Progenitor cell of endocrine pancreas (in vitro differentiated cells): ENCODE measurements at places on chromosomes 16 and 17.

- DNase-seq, result no peak
These were observed 2.1 kb downstream of the CPPED1 start for GRCh38 chr16:12801511-12802042.

DNA sequence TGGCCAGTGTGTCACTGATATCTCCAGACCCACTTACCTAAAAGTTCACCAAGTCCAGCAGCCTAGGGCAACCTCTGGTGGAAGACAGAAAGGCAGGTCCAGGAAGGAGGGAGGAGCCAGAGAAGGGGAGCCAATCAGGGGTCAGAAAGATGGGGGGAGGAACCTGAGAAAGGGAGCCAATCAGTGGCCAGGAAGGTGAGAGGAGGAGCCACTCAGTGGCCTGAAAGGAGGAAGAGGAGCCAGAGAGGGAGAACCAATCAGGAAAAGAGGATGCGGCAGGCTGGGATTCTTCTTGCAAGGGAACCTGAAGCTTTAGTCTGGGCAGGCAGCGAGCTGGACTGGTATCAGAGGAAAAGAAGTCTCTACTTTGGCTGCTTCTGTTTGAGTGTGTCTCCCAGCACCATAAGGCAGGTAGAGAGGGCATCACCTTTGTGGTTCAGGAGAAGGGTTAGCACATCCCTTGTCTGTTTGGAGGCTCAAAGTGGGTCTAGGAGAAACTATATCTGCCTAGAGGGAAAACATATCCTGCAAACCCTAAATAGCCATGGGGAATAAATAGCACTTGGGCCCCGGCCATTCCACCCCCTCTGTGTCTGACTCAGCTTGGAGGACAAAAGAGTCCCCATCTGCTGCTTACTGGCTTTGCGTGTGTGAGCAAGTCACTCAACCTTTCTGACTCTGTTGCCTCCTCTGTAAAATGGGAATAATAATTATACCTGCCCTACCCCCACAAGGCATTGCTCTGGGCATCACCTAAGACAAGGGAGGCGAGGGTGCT lies 43.4 kb upstream of the CRHR1 start:
- no peak for DNase-seq

GRCh38 chr17:40981115-40981514 lies 3.0 kb downstream of the KRT40 start:
- DNase-seq, result no peak

DNA sequence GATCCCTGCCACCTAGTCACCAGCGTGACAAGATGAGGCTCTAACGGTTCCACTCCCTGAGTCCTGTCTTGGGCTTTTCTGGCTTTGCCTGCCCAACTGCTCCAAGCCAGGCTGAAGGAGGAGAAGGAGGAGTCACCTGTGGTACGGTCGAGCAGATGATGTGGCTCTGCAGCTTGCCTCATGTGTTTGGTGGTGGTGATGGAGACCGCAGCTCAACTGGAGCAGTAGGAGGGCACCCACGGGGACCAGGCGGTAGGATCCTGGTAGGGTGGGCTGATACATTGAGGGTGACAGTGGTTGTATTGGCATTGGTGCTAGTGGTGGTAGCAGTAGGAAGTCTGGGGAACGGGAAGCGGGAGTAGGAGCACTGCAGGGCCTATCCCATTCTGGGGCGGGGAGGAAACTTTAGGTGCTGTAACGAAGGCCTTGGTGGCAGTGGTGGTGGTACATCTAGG lies 202.8 kb upstream of the WSB1 start:
- DNase-seq, result no peak

- DNase-seq, result no peak
These were observed 106.2 kb upstream of the AXIN2 start for GRCh38 chr17:65667656-65668055.

DNA sequence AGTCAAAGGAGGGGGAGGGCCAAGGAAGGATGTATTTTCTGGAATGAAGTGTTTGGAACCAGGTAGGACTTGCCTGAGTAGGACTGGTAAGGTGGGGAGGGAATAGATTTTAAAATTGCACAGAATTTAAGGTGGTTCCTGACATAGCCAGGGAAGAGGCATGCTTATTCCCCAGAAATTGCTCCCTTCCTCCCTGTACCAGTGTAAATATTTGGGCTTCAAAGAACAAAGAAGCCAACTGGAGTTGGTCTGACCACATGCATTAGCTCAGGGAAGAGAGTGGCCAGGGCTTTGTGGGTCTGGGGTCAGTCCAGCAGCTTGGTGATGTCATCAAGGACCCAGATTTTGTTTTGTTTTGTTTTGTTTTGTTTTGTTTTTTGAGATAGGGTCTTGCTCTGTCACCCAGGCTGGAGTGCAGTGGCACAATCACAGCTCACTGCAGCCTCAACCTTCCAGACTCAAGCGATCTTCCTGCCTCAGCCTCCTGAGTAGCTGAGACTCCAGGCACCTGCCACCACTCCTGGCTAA lies 9.3 kb upstream of the MRTFB start:
- no peak for DNase-seq

GRCh38 chr17:9021158-9021991 lies at the start of gene NTN1:
Gene NTN1 (plus strand): TSS chr17:9021510. CDS start chr17:9022374, 864 bp downstream.
- DNase-seq, result peak; percentile 46

DNA sequence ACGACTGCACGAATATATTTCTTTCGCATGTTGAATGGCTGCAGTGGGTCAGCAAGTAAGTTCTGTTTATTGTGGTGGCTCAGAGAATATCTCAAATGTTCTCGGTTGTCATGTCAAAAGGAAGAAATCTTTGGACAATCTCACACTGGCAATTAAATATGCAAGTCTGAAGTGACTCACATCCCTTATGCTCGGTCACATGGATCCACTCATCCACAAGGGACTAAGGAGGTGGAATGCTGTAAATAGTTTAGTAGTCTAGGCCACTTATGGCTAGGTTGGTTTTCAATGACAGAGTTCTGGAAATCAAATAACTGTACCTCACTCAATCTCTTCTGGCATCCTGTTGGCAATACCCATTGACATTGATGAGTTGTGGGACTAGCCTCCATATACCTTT lies 33.0 kb upstream of the PMP22 start:
- no peak for DNase-seq

GRCh38 chr17:2937331-2938003 lies 125.9 kb downstream of the OR1D5 start:
- no peak for DNase-seq

DNA sequence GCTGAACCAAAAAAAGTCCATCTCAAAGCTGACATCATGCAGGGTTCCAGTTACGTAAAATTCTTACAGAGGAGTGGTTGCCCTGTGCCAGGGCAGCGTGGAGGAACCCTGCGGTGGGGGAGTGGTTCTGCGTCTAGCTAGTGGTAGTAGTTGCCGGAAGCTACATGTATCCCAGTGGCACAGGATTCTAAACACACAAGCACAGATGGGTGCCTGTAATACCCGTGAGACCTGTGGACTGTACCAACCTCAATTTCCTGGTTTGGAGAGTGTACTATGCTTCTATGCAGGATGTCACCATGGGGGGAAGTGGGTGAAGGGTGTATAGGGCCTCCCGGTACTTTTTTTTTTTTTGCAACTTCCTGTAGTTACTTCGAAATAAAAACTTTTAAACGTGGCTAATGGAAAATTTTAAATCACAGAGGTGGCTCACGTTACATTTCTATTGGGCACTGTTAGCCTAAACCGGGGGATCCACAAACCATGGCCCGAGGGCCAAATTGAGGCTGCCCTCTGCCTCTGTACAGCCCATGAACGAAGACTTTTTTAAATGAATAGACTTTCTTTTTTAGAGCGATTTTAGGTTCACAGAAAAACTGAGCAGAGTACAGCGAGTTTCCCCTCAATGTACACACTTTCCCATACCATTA lies 38.5 kb downstream of the TBC1D16 start:
- DNase-seq, result no peak

DNA sequence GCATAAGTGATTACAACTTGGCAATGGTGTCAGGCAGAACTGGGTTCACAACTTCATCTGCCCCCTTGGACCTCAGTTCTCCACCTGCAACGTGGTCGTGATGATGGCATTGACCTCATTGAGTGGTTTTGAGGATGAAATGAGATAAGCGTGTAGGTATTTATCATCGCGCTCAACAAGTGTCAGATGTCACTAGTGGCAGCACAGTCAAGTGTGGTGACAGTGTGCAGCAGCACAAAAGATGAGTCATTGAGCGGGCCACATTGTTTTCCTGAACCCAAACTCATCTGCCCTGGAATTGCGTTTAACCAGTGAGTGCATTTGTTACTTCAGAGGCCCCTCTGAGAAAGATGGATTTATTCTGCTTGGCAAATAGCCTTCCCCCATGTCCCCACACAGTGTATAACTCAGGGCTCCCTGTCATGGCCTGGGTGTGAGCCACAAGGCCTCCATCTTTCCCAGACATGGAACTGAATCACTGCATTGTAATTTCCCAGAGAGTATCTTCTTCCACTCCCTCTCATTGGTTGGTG lies 20.9 kb downstream of the IRX3 start:
- no peak for DNase-seq

- DNase-seq, result no peak
These were observed 8.7 kb downstream of the CLUAP1 start for GRCh38 chr16:3509470-3509928.

GRCh38 chr16:14324581-14324980 lies 253.5 kb downstream of the MRTFB start:
- DNase-seq, result no peak
